ENCODE measurements at places on chromosomes 6 and 20.

- peak; percentile 80 for DNase-seq
Observed at GRCh38 chr6:37705239-37706051, 7.8 kb upstream of the MDGA1 start.

DNA sequence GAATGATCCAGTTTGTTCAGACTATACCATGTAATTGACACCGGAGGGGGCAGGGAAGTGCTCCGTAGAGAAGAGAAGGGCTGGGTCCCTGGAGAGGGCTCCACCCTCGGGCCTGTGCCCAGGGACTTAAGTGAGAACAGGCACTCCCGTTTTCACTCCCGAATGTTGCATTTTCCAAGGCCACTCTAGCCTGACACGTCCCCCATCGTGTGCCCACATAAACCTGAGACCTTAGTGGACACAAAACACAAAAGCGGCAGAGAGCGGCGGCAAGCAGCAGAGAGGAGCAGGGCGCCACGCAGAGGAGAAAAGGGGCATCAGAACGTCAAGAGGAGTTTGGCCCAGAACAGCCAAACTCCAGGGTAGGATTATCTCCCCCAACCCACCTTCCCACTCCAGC is 1405.1 kb downstream of the GRIK2 start:
- DNase-seq, result peak; percentile 23

- DNase-seq, result no peak
Observed at GRCh38 chr20:63106108-63106764, 99.5 kb upstream of the BHLHE23 start.

- DNase-seq, result no peak
Observed at GRCh38 chr6:22043284-22043962, 253.4 kb downstream of the PRL start.

DNA sequence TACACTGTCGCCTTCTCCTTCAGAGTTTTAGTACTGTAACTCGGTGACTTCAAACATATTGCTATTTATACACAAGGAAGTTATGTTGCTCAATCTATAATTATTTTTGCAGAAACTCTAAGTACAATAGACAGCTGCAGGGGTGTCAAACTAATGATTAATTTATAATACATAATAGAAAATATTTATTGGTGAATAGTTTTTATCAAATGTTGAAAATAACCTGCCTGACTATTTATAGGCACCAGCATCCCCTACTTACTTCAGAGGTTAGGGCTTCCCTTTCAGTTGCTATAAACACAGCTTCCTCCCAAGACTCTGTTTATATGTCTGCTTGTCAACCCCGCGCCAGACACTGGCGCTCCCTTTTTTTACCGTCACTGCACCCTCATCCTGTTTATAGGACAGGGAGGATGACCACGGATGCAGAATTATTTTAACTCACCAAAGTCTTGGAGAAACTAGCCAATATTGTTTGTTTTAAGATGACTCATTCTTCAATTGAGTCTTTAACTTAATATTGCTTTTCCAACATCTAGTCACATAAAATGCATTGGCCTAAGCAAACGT is 225.0 kb downstream of the ALDH8A1 start:
- DNase-seq, result no peak

GRCh38 chr20:3433744-3434143 is 26.3 kb upstream of the DNAAF9 start:
- no peak for DNase-seq

GRCh38 chr6:145784683-145785082 is 29.9 kb downstream of the FBXO30 start:
- no peak for DNase-seq

DNA sequence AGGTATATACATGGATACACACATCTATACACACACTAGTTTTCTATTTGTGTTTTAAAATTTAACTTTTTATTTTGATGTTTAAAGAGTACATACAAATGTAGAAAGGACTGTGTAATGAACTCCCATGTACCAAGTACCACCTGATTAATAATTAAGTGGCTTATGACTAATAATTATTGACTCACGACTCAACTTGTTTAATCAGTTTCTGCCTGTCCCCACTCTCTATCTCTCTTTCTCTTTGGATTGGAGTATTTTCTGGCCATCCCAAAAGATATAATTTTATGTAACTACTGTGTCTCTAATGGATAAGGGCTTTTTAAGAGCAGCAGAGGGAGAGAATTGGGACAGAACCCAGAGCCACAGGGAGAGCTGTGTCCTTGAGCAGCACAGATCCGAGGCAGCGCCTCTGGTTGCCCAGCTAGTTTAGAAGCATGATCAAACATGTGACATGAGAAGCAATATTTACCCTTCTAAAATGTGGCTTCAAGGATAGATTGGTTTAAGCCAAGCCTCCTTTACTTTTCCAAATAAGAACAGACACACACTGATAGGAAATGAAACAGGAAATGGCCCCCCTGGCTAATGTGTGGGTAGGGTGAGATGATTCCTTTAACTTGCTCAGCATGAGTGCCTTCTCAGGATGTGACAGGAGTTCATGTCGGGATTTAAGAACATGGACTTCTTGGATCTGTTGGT is 81.0 kb downstream of the ERMARD start:
- no peak for DNase-seq

DNA sequence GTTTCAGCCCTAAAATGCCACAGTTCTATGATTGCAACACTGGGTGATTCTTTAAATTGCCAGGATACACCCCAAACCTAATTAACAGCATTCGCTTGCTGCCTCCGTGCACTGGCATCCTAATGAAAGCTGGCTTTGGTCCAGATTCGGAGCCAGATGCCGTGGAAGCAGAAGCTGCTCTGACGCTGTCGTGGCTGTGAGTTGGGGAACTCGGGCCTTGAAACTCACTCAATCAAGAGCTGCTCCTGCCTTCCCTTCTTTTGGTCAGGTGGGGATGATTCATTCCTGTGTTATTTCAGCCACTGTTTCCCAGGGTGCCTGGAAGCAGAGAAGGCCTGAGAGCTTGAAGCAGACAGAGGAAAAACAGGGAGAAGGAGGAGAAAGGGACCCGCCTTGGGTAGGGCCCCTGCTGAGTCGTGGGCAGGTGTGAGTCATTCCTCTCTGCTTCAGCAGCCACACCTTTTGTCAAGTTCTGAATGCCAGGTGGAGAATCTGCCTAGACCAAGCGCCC is 36.2 kb upstream of the DSP start:
- no peak for DNase-seq

- DNase-seq, result no peak
Observed at GRCh38 chr6:115717472-115717871, 343.2 kb downstream of the FRK start.

Measured in neural crest cell (in vitro differentiated cells).